GM12891 (cell line): ENCODE measurements at places on chromosomes 2 and 18.

GRCh38 chr2:85854166-85854509, 34.7 kb downstream of the ST3GAL5 start:
- no peak for DNase-seq

- DNase-seq: peak; percentile 25
Measured at GRCh38 chr2:152925547-152926448, 207.4 kb downstream of the ARL6IP6 start.

DNA sequence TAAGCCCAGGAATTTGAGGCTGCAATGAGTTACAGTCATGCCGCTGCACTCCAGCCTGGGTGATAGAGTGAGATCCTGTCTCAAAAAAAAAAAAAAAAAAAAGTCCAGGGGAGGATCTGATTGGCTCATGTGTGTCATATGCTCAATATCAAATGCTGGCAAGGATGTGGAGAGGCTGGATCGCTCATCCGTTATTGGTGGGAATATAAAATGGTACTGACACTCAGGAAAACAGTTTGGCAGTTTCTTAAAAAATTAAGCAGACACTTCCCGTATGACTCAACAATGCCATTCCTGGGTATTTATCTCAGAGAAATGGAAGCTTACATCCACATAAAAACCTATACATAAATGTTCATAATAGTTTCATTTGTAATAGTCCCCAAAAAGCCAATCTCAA, 68.9 kb downstream of the MEX3C start:
- no peak for DNase-seq

DNA sequence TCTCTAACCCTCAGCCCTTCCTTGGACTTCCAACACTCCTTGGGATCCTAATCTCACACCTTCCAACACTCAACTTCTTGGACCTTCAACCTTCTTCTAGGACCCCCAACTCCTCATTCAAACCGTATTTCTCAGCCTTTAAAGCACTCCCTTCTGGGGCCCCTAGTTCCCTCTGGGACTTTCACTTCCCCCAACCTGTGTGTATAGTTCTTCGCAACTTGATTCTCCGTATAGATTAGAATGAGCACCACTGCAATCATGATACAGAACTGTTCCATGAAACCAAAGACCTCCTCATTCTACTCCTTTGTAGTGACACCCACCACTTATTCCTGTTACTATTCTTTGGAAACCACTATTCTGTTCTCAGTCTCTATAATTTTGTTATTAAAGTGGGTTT, 62.0 kb upstream of the NFU1 start:
- DNase-seq: peak; percentile 21

- no peak for DNase-seq
Measured at GRCh38 chr2:98730053-98730706, 752 bp downstream of the MGAT4A start.

DNA sequence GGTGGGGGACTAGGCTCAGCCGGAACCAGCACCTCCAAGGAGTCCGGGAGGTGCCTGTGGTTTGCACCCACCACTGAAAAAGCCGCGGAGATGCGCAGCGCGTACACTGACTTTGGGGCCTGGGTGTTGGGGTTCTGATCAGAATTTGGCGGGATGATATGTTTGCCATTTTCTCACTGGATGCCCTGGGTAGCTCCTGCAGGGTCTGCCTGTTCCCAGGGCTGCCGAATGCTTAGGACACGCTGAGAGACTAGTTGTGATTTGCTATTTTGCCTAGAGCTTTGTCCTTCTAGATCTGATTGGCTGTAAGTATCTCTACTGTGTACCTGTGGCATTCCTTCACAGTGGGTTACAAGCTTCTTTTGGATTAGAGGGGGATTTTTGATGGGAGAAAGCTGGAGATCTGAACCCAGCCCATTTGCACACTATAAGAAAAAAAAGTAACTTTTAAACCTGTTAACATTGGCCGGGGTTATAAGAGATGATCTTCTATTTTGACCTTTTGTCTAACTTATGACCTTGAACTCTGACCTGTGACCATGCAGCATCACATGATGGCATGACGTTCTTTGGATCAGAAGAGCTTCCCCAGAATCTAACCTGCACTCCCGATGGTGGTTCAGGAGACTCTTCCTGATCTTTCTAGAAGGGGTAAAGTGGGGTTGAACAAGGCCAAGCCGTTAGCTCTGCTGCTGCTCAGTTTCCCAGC, 1.6 kb downstream of the KCNE4 start:
- DNase-seq: no peak

DNA sequence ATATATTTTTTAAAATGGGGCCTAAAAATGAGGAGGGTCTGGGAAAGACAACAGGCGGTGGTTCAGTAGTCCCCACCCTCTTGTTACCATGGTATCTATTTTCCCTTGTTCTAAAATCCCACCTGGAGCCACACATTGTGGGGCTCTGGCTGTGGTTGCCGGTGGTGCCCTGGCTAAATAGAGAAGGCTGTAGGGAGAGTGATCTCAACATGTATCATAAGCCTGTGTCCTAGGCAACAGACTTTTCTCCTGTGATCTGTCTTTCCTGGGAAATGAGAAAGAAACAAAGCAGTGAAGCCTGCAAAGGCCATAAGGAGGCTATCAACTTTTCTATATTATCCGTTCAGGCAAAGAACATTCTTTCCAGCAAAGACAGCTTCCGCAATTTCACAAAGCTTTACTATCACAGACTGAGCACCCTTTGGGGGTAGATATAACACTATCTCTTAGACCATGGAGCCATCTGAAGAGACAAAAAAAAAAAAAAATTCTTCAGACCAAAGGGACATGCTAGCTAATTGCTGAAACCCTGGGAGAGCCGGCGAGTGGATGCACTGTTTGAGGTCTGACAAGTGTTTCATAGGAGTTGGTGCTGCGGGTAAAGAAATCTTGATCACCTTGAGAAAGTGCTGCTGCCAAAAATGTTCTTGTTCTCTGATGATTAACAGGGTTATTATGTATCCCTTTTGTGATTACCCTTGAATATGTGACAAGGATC, 879.2 kb upstream of the DDX18 start:
- no peak for DNase-seq

DNA sequence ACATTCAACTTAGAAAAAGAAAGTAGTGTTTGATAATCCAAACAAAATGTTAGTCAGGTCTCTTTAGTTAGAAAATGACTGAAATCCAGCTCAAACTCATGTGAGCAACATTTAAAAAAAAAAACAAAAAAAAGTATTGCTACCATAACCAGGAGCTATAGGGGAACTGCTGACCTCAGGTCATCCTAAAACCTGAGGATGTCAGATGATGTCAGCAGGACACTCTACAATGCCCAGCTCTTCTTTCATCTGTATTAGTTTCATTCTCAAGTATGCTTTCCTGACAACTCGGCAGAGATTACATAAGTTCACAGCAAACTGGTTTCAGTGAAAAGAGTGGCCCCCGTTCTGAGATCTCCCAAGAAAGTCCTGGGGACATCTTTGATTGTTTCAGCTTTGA, 4.2 kb upstream of the ESCO1 start:
- DNase-seq: no peak

GRCh38 chr2:152049541-152049940, 49.3 kb downstream of the CACNB4 start:
- no peak for DNase-seq

GRCh38 chr2:69436596-69436937, 668 bp downstream of the NFU1 start:
- DNase-seq: no peak

GRCh38 chr2:147850838-147851237, 6.0 kb downstream of the ACVR2A start:
- DNase-seq: no peak

DNA sequence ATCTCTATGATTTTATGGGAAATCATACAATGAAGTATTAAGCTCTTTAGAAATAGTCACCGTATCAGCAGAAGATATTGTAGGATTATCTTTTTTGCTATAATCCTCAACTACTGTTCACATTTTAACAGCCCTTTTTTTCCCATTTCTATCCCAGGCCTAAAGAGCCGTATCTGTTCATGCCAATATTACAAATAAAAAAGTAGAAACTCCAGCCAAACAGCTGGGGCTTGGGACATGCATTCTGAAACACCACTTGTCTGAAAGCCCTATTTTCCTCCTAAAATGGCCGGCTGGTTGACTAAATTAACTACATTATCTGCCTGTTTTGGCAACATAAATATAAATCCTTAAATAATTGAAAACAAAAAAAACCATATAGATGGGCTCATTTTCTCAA, 477.8 kb downstream of the CDH2 start:
- DNase-seq: no peak

- DNase-seq: no peak
Measured at GRCh38 chr2:97991081-97991856, 4.5 kb downstream of the TMEM131 start.

DNA sequence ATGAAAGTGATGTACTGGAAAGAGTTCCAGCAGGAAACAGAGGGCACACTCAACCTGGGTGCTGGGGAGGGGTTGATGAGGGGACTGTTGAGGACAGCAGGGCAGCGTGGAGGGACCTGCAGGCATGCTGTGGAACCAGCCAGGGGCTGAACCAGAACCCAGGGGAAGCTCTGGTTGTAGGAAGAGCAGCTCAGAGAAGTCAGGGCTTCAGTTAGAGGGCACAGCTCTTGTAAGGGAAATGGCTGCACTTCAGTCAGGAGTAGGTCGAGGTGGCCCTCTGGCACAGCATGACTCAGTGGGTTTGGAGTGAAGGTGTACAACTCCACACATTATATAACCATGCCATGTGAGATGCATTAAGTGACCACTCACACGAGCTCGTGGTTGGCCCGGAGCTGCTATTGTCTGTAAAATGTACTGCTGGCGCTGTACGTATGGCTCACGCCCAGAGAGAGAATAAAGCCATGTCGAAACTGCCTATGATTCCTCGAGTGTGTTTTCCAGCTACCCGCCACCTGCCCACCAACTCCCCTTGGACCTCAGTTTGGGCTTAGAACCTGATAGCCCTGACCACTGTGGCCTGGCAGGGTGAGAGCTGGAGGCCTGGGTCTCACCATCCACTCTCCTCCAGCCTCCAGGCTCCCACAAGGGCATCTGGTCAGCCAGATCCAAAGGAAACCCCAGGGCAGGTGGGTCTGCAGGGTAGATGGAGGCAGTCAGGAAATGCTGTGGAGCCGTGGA, 136.5 kb upstream of the HS6ST1 start:
- no peak for DNase-seq

- DNase-seq: no peak
Measured at GRCh38 chr2:136219963-136220362, 102.0 kb upstream of the CXCR4 start.

GRCh38 chr2:160007111-160007510, 55.3 kb downstream of the PLA2R1 start:
- no peak for DNase-seq

- no peak for DNase-seq
Measured at GRCh38 chr2:31474296-31474695, 59.8 kb upstream of the XDH start.

DNA sequence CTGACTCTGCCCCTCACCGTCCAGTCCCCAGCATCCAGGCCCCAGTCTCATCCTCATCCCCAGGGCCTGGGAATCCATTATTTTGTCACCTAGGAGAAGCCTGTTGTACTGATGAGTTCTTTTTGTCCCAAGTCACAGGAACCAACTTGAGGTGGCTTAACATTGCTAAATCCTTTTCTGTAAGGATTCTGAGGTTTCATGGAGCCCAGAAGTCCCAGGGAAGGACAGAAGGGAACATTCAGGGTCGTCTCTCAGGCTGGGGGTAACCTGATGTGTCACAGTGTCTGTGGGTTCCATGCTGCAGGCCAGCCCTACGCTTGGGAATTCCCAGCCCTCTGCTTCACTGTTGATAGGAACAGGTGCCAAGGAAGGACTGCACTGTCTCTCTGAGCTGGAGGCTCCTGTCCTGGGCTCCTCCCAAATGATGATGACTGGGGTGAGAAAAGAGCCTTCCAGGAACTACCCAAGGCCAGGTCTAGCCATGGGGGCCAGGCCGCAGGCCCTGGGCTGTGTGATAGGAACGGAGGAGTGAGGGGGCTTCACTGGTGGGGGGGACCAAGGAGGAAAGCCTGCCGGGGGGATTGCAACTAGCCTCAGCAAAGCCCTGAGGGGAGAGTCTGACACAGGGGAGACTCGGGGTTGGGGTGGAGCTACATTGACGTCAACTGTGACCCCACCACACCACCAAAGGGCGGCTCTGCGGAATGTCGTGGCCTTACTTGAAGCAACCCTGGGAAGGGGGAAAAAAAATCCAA, 145.7 kb downstream of the SMAD7 start:
- DNase-seq: no peak

DNA sequence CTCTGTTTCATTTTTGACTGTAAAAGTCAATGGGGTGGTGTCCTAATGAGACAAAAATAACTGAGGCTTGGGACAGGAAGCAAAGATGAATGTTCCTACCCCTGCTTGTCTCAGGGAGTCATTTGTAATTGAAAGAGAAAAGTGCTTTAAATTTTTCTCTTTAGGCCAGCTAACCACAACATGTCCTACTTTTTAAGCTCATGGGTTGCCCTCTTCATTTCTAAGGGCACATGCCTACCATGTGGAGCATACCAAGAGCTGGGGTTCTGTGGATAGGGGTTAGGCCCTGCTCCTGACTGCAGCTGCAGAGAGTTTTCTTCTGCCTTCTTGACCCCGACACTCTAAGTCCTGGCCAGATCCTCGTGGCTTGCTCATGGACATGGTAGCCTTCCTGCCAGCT, 96.8 kb upstream of the ARL4C start:
- no peak for DNase-seq

DNA sequence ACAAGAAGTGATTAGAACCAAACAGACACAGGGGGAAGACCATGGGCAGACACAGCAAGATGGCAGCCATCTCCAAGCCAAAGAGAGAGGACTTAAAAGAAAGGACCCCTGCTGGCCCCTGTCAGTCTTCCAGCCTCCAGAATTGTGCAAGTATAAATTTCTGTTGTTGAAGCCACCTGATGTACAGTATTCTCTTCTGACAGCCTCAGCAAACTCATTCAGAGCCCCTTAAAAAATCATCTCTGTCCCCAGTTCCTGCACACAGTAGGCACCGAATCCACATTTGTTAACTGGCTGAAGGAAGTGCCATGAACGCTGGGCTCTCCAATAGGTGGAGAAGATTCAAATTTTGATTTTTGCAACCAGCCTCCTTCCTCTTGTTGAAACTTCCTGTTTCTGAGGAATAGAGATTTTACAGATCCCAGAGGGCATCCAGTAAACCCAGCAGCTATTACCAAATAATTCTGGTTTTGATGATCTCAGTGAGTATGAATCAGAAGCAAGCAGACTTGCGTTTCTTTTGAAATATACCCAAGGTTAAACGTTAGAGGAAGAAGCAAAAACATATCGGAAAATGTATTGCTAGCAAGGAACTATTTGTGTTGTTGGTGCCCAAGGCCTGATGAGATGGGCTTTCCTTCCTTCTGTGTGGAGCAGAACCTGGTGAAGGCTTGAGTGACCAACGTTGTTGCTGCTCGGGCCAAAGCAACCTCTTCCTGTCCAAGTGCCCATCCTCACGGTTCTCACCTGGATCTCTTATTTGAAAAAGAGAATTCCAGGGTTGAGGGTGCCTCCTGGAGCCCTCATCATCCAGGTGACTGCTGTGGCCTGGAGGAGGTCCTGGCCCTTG, 47.7 kb upstream of the PLB1 start:
- no peak for DNase-seq

DNA sequence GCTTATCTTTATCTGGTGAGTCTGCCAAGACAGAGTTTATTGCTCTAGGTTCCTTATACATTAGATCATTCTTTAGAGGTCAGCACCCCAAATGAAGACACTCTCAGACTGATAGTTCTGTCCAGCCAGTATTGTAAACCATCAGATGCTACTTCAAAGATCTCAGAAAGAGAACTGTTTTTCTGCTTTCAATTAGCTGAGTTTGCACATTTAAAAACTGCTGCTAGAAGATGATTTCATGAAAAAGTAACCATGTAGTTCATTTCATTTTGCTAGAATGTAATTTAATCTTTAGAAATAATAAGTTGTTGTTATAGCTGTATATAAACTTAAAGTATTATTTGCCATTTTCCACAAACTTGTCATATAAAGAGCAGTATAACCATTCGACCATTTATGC, 344.5 kb upstream of the ATP5MC3 start:
- DNase-seq: no peak
